ENCODE measurements at places on chromosomes 5 and 9.

DNA sequence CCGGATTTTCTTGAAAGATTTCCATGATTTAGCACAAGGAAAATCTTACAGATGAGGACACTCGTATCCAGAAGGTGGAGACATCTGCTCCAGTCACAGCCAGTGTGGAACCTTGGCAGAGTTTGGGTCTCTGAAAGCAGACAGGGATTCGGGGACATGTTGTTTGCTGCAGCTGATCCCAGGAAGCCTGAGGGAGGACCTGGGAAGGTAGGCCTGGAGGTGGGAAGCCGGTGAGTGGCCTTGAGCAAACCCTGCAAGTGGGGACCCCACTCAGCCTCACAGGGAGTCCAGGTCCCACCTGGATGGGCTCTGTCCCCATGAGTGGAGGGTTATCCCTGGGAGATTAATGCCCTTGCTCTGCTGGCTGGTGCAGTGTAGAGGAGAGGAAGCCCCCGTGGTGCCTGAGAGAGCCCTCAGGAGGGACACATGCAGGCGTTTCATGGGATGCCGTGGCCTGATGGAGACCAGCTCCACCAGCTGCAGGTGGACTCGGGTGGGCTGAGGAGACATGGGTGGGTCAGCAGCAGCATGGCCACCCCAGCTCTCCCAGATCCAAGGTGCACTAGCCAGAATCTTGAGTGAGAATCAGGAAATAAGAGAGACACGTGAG is 7.8 kb downstream of the MRPS2 start:
- DNase-seq = no peak

GRCh38 chr9:135009794-135010585 is 77.5 kb upstream of the OLFM1 start:
- no peak for DNase-seq

DNA sequence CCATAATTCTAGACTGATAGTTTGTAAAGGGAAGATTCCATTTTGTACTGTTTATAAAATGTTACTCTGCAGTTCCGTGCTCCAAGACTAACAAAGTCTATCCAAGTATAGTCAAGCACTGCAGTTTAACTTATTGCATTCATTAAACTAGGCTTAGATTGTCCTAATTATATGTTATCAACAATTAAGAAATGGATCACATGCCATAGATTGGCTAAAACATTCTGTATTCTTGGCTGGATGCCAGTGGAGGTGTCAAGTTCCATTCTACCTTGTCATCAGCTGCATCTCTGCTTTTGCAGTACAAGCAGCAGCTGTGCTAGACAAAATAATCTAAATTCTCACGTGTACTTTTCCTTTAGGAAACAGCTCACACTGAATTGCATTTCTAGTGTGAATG is 69.4 kb upstream of the MEF2C start:
- no peak for DNase-seq

- DNase-seq = no peak
Measured at GRCh38 chr5:38621331-38621730, 64.9 kb upstream of the LIFR start.

GRCh38 chr5:81269751-81270393 is 31.5 kb upstream of the ZCCHC9 start:
- DNase-seq = no peak

GRCh38 chr5:73153513-73153912 is 19.5 kb upstream of the TMEM174 start:
- no peak for DNase-seq

DNA sequence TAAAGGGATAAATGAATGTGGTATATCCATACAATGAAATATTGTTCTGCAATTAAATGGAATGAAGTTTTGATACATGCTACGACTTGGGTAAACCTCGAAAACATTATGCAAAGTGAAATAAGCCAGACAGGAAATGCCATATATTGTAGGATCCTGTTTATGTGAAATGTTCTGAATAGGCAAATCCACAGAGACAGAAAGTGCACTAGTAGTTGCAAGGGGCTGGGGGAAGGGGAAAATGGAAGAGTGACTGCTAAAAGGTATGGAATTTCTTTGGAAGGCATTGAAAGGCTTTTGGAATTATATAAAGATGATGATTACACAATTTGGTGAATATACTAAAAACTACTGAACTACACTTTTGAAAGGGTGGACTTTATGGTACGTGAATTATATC is 97.0 kb downstream of the FOXD1 start:
- no peak for DNase-seq

DNA sequence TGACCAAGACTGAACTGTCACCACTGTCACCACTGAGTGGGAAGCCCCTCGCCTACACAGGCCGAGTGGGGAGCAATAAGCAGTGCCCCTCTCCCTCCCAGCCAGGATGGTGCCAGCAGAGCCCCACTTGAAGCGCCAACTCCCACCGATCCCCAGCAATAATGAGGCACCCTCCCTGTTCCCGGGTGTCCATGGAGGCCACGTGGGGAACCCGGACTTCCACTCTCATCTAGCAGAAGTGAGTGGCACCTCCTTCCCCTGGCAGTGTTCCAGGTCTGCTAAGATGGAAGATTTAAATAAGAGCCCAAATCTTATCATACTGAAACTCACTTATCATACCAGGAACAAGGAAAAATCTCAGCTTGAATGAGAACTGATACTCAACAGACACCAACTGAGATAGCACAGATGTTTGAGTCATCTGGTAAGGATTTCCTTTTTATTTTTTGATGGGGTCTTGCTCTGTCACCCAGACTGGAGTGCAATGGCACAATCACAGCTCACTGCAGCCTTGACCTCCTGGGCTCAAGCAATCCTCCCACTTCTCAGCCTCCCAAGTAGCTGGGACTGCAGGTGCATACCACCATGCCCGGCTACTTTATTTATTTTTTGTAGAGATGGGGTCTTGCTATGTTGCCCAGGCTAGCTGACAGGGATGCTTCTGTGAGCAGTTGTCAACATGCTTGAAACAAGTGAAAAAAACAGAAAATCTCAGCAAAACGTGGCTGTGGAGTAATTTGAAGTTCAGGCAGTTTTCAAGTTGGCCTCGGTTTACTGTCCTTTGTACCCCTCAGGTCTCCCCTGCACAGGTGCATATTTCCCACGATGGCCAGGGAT is 29.6 kb upstream of the ASS1 start:
- no peak for DNase-seq

DNA sequence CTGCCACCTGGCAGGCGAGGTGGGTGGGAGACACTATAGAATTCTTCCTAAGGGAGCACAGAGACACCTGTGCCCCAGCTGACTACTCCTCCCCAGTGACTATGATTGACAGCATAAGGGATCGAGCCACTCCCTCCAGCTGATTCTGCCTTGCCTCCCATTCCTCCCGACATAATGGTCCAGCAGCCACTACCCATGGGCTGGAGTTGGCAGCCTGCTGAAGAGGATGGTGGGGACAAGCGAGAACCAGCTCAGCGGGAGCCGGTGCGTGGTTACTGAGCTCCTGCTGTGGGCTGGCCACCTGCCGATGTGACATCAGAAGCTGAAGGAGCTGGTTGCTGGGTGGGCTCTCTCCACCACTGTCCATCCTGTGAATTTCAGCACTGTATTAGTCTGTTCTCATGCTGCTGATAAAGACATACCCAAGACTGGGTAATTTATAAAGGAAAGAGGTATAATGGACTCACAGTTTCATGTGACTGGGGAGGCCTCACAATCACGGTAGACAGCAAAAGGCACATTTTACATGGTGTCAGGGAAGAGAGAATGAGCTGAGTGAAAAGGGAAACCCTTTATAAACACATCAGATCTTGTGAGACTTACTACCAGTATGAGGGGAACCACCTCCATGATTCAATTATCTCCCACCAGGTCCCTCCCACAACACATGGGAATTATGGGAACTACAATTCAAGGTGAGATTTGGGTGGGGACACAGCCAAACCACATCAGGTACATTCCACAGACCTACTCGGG is 12.1 kb upstream of the NCS1 start:
- DNase-seq = no peak

DNA sequence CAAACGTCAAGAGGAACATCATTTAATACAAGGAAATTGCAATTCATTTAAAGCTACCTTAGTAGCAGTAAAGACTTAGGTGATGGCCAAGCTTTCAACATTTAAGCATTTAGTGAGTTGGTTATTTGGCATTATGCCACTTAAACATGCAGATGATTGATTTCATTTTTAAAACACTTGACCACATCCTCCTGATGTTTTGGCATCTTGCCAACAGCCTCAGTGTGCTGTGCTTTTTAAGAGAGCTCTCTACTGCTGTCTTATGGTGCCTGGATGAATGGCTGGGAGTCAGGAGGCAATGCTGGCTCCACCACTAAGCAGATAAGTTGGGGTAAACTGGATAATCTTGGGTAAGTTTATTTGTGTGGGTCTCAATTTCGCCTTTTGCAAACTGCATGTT is 364.5 kb downstream of the MAN2A1 start:
- DNase-seq = peak; percentile 45

- no peak for DNase-seq
Measured at GRCh38 chr5:138241688-138242571, 28.8 kb upstream of the CDC23 start.

DNA sequence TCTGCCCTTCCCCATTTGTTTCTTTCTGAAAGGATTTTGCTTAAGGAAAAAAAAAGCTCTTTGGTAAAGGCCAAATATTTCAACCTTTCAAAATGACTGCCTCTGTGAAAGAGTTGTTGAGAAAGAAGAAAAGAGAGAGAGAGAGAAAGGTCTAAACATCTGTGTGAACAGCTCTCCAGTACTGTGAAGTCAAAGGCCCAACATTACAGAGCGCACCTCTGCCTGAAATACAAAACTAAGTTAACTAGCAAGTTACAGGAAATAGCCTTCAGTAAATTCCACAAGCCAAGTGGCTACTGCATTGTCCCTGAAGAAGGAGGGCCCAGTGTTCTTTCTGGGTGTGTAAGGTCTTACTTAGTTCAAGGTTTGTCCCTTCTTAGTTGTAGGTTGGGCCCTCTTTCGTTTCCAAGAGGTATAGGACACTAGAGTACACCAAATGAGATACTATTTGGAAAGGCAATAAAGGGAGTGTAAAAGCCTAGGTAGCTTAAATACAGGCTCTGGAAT is 104.4 kb downstream of the THBS4 start:
- DNase-seq = no peak

DNA sequence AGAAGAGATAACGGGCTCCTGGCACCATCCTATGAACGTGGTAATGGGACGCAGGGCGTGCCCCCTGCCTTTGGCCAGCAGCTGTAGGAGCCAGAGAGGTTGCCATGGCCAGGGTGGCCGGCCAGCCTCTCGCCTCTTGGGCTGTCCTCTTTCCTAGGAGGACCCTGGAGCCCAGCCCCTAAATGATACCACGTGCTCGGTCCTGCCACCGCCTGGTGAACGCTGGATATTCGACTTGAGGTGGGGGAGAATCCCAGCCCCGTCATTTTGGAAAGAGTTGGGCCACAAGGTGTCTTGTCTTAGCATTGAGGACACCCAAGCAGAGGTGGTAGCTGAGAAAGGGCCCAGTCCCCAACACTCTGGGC is 391 bp upstream of the NRG2 start:
- DNase-seq = no peak
